H9 (cell line): ENCODE measurements at places on chromosomes 6 and 20. TPM values are rescaled to one million over a fixed set of nuclear protein-coding genes. Genes with fewer than 3 reads are reported as not detected.

DNA sequence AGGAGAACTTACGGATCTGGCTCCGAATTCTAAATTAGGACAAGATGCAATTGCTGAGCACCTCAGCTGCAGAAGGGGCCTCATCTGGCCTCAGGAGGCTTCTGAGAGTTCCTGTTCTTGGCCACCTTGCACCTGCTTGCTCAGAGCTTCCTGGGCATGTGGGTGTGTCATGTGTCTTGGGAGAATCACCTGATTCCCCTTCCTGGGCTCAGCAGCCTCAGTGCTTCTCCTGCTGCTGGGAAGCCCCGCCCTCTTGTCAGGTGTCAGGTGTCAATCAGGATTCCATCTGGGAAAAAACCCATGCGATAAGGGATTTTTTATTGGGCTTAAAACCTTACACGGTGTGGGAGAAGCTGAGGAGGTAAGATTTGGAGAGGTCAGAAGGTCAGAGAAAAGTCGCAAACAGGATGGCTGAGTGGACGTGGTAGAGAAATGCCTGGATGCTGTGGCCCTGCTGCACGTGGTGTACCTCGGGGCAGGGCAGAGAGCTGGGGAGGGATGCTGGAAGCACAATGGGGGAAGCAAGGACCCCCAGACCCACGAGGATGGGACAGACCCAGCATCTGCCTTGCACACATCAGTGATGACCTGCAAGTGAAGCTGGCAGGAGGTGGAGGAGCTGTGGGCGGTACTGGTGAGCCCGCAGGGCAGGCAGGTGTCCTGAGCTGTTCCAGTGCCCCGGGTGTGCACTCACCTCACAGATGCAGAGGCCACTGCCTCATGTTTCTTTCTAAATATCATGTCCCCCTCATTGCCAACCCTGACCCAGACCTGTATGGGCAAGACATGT lies 170.8 kb downstream of the CDH4 start:
- DNase-seq, result peak; percentile 69

Gene VWA7
- 2.5 TPM in 2 replicates for total RNA-seq

- DNase-seq, result no peak
These were observed 22.2 kb downstream of the KDM1B start for GRCh38 chr6:18177286-18177965.

Gene ESR1
- not detected in 2 replicates for total RNA-seq

DNA sequence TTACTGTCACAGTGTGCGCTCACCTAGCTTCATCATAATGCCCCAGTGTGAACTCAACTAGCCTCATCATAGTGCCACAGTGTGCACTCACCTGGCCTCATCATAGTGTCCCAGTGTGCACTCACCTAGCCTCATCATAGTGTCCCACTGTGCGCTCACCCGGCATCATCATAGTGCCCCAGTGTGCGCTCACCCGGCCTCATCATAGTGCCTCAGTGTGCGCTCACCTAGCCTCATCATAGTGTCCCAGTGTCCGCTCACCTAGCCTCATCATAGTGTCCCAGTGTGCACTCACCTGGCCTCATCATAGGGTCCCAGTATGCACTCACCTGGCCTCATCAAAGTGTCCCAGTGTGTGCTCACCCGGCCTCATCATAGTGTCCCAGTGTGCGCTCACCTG lies 10.6 kb downstream of the TMEM242 start:
- no peak for DNase-seq

DNA sequence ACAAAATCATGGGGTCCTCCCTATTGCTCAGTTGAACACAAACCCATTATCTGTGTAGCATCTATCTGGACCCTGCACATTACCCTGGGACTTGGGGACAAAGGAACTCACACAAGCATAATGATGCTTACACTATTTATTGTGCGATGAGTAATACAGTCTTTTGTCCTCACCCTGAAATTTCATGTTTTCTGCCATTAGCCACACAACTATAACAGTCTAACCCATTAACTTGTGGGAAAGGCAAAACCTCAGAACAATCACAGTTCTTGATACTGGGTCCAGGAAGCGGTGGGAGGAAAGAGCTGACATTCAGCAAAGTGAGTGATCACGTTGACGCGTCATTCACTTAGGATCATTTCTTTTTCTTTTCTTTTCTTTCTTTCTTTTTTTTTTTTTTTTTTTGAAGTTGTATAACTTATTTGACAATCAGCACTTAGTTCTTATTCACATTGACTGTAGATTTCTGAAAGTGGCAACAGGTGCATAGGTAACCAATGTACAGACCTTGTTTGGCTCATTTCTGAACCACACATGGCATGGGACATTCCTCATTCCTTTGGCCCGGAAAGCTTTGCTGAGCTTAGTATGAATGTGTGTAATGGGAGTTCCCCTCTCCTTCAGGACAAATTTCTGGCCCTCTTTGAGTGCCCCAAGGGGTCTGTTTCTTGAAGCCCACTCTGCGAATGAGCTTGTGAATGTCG lies 94.8 kb upstream of the CNKSR3 start:
- DNase-seq, result no peak

DNA sequence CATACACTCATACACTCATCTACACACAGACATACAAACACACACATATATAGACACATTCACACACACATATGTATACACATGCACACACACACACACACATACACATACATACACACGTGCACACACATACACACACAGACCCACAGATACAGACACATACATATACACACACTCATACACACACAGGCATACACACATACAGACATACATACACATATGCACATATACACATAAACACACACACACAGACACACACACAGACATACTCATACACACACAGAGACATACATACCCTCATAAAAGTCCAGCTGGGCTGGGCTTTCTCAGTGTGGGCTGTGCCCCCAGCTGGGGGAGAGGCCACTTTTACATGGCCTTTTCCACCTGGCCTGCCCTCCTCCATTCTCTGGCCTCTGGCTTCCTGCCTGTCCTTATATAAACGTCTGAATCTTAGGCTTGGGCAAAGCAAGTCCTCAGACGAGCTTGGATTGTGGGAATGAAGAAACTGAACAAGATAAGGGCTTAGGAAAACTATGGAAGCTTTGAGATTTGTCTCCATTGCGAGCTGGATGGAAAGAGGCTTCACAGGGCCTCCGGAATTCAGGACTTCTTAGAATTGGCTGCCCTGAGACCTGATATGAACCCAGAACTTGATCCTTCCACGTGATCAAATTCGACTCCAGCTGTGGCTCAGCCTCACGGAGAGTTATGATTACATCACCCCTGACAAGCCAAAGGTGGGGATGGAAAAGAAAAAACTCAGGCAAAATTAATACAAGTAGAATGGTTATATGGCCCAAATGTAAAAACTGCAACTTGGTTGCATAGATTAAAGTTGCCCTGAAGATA lies 22.5 kb upstream of the CST3 start:
- no peak for DNase-seq

GRCh38 chr6:55696041-55696440 lies 117.0 kb upstream of the HMGCLL1 start:
- DNase-seq, result no peak

DNA sequence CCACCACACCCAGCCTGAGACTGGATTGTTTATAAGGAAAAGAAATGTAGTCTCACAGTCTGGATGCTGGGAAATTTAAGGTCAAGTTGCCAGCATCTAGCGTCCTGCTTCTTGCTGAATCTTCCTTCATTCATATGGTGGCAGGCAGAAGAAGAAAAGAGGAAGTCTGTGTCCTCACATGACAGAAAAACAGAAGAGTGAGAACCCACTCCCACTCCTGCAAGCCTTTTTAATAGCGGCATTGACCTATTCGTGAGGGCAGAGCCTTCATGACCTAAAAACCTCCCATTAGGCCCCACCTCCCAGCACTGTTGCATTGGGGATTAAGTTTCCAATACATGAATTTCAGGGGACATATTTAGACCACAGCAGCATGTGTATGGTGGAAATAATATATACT lies 160.8 kb upstream of the BMP2 start:
- DNase-seq, result no peak

Gene UBD
- total RNA-seq, result not detected in 2 replicates

- no peak for DNase-seq
These were observed 9.5 kb upstream of the PABPC1L start for GRCh38 chr20:44900231-44900854.

DNA sequence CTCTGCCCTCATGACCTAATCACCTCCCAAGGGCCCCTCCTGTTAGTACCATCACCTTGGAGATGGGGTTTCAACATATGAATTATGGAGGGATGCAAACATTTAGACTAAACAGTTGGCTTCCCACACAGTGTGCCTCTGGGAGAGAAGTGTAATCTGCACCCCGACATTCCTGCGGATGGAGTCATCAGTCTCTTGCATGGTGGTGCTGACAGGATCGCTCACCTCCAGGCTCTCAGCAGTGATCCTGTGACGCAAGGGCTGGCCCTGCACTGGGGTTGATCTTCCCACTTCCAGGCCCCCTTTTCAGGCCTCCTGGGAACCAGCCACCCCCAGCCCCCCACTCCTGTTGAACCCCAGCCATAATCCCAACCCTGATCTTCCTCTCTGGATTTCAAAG lies 16.0 kb upstream of the PI16 start:
- no peak for DNase-seq

DNA sequence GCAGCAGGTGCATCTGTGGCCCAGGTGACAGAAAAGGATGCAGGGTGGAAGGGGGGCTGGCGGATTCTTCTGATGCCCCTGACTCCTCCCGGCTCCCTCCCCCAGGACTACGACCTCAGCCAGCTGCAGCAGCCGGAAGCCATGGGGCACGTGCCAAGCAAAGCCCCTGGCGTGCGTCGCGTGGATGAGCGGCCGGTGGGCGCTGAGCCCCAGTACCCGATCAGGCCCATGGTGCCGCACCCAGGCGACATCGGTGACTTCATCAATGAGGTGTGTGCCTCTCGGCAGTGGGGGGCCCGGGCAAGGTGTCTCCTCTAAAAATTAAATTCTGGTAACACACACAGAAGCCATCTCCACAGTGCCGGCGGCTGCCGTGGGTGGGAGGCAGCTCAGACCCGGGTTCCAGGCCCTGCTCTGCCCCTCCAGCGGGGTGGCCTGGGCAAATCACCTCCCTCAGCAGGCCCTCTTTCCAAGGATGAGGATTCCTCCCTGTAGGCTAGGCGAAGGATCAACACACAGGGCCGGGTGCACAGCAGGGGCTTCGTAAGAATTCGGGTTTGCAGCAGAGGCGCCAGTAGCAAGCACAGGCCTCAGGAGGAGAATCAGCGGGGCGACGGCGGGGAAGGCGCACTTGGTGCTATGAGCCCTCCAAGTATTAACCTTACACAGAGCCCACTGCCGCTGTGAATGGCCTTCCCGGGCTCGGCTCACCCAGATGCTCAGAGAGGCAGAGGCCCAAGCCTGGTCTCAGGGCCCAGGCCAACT lies 131.5 kb downstream of the TAF4 start:
- DNase-seq, result no peak

Gene WFDC2
- 57.1 and 59.6 TPM in 2 replicates for total RNA-seq

GRCh38 chr6:12654514-12654913 lies 62.1 kb upstream of the PHACTR1 start:
- no peak for DNase-seq
